CD4-positive, alpha-beta memory T cell (primary cell): ENCODE measurements at places on chromosomes 13 and 19.

GRCh38 chr13:89740994-89741685 lies 1606.3 kb upstream of the MIR17HG start:
- DNase-seq = no peak

GRCh38 chr19:9939301-9939913 lies 3.1 kb upstream of the OLFM2 start:
- no peak for DNase-seq

DNA sequence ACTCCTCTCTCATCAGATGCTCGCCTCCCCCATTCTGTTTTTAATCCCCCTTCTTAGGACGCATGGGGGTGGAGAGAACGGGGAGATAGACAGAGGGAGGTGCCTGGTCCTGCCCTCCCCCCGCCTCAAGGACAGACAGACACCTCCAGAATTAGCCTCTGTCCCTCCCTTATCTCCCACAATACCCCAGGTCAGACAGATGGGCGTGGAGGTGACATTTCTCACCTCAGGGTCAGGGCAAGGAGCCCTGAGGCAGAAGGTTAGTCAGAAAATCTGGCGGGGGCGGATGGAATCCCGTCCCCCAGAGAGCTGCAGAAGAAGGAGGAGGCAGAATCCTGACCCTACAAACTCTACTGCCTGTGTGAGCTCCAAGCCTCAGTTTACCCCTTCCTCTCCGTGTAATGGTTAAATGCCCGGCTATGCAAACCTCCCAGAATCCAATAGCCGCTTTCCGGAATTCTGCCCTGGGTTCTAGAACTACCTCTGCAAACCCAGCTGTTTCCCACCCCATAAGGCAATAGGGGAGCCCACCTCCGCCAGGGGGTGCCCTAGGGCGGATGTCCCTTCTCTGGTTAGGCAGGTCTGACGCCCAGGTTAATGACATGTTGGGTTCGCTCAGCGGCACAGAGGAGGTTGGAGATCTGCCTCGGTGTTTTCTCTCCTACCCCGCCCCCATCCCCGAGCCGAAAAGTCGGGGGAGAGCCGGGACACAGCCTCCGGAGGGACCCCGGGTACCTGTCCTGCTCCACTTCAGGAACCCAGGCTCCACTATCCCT lies 900 bp downstream of the PPP1R13L start:
- DNase-seq = peak; percentile 77

GRCh38 chr13:42076309-42076713 lies 27.9 kb downstream of the DGKH start:
- no peak for DNase-seq

DNA sequence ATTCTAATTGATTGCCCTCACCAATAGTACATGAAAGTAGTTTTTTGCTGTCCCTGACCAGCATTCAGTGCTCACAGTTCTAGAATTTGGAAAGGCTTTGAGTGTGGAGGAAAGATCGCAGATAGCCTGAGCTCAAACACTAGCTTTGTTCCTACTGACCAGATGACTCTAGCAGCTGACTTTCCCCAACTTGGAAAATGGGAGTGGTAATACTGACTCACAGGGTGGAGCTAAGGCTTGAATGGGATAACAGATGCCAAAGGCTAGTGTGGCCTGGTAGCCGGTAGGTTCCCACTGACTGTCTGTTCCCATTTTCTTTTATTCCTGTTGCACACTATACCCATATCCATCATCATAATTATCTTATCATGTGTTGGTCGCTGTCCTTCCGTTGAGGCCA lies 3.7 kb downstream of the ZSCAN22 start:
- no peak for DNase-seq

DNA sequence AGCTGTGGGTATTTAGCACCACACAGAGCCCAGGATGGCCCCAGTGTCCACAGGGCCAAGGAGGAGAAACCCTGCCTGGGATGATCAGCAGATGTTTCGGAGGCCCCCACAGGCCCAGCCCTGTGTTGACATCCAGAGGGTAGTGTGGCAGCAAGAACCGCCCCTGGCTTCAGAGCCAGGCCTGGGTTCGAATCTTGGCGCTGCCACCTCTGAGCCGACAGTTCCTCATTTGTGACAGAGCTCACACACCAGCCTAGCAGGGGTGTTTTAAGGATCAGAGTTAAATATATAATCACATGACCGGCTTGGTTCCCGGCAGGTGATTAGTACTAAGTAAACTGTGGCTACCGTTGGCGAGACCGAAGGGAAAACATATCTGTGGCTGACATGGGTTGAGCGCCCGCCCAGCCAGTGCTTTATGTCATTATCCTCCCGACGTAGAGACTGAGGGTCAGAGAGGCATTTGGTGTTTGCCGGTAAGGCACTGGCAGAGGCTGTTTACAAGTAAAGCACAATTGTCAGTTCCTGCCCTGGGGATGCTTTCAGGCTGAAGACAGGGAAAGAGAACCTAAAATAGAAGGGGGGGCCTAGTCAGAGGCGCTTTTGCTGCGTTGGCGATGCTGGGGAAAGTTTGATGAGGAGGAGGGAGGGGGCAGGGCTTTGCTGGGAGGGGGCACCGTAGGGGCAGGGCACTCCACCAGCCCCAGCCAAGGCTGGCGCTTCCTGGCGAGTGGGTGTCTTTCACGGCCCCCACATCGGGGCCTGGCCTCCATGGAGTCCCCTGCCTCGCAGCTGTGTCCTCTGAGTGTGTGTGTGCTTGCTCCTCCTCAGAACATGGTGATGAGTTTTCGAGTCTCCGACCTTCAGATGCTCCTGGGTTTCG lies 4.8 kb downstream of the PIAS4 start:
- DNase-seq = no peak

- DNase-seq = no peak
Observed at GRCh38 chr19:39109641-39110040, 15.9 kb upstream of the PAK4 start.
